ENCODE measurements at places on chromosomes 6 and 20. TPM values are rescaled to one million over a fixed set of nuclear protein-coding genes. Genes with fewer than 3 reads are reported as not detected.
A peak's percentile ranks its signal among the peaks of the same experiment; 100 is the strongest.

DNA sequence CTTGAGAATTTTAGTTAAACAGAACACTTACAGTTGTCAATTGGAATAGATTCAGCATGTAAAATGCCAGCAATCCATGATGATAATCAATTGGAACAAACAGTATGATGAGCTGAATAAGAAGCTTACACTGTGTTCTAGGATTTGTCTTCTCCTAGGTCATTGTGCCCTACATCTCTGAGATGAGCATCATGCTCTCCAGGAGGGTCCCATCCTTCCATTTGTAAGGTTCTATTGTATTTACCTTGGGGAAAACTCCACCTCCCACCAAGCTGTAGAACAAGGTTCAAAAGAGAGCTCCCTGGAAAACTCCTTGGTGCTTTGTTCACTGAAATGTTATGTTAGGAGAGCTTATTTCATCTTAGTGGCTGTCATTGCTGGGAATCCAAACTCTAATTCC, 60.8 kb downstream of the OR2B2 start:
- no peak overlapping the region for H3K4me3 ChIP-seq
- H3K27ac ChIP-seq, result no peak overlapping the region
- H3K27me3 ChIP-seq, result no peaks in the 10 kb centered on the region
- DNase-seq, result no peak
- H3K4me1 ChIP-seq, result no peaks in the 10 kb centered on the region
- no peaks in the 10 kb centered on the region for H3K36me3 ChIP-seq

GRCh38 chr6:159440911-159441703, 251.9 kb downstream of the SOD2 start:
- peaks cover 4% of the 10 kb centered on the region for H3K27me3 ChIP-seq
- H3K27ac ChIP-seq, result no peak overlapping the region
- no peak overlapping the region for H3K4me3 ChIP-seq
- no peak for DNase-seq
- H3K4me1 ChIP-seq, result no peaks in the 10 kb centered on the region
- no peaks in the 10 kb centered on the region for H3K36me3 ChIP-seq

GRCh38 chr6:119446115-119446554, 96.6 kb upstream of the MAN1A1 start:
- no peak for DNase-seq
- H3K36me3 ChIP-seq, result no peaks in the 10 kb centered on the region
- no peak overlapping the region for H3K27ac ChIP-seq
- H3K4me3 ChIP-seq, result no peak overlapping the region
- H3K4me1 ChIP-seq, result peaks cover 11% of the 10 kb centered on the region
- no peaks in the 10 kb centered on the region for H3K27me3 ChIP-seq

DNA sequence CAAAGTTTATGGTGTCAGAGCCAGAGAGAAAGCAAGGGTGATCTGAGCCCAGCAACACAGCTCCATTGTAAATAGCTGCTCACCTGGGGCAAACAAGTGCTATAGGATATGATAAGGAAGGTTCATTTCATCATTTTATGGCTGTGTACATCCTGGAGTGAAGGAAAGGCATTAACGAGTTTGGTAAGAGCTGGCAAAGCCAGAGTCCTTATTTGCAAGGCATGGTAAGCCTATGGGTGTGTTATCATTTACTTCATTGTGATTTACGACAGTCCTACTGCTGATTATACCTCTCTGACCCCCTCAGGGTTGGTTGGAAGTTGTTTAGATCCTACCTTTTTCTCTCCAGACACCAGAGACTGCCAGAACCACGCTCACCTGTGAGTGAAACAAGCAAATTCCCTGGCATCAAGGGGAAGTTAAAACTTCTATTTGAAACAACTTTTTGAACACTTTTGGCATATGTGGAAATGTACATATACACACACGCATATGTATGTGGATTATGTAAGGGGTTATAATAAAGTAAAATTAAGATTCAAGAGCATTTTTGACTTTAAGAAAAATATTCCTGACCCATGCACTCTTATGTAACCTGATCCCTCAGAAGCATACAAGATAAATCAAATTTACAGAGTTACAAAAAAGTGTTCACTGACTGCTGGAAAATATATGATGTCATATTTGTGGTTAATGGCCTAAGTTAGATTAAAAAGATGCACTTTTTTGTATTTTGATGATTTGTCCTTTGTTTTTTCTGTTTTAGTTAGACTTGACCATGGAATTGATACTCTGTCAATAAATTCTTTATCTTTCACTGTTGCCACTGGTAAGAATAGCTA, 40.4 kb upstream of the EDN1 start:
- no peaks in the 10 kb centered on the region for H3K27me3 ChIP-seq
- H3K36me3 ChIP-seq, result no peaks in the 10 kb centered on the region
- H3K4me1 ChIP-seq, result peaks cover 19% of the 10 kb centered on the region
- no peak overlapping the region for H3K4me3 ChIP-seq

GRCh38 chr6:170292407-170293158, 1.7 kb upstream of the DLL1 start:
- H3K36me3 ChIP-seq, result peaks cover 2% of the 10 kb centered on the region
- H3K4me3 ChIP-seq, result no peak overlapping the region
- H3K27me3 ChIP-seq, result no peaks in the 10 kb centered on the region

TLDC2 gene
- 0.22 TPM for polyA plus RNA-seq

HCK gene
- not detected for polyA plus RNA-seq

NRN1 gene
- polyA plus RNA-seq, result 5.7 TPM

GPLD1 gene
- polyA plus RNA-seq, result 0.01 TPM

DNA sequence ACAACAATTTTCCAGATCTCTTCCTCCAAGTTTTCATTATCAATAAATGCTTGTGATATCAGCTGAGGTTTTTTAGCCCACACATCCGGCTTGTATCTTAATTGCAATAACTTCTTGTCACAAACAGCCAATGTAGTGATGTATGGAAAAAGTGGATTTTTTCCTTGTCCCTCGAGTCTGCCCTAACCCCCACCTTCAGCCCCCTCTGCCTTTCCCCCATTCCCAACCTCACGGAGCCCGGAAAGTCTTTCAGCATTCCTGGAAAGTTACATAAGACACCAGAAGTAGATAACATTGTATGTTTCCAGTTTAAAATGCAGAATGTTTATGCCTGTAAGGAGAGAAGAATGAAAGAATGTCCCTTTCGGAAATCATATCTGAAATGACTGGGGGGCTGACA, 179.2 kb upstream of the PHACTR1 start:
- H3K27ac ChIP-seq, result no peak overlapping the region
- H3K27me3 ChIP-seq, result no peaks in the 10 kb centered on the region
- no peaks in the 10 kb centered on the region for H3K36me3 ChIP-seq
- DNase-seq, result no peak
- no peaks in the 10 kb centered on the region for H3K4me1 ChIP-seq

TSPO2 gene
- polyA plus RNA-seq, result not detected

- peak overlapping the region; percentile 91 for H3K27ac ChIP-seq
- H3K4me3 ChIP-seq, result no peak overlapping the region
- no peaks in the 10 kb centered on the region for H3K27me3 ChIP-seq
- no peak for DNase-seq
Measured at GRCh38 chr20:57697543-57697942, 12.3 kb downstream of the PMEPA1 start.

FKBP1A gene
- polyA plus RNA-seq, result 1,168 TPM

- no peak overlapping the region for H3K4me3 ChIP-seq
- DNase-seq, result no peak
- no peak overlapping the region for H3K27ac ChIP-seq
- no peaks in the 10 kb centered on the region for H3K27me3 ChIP-seq
Measured at GRCh38 chr6:138724015-138724414, 49.6 kb upstream of the CCDC28A start.

DNA sequence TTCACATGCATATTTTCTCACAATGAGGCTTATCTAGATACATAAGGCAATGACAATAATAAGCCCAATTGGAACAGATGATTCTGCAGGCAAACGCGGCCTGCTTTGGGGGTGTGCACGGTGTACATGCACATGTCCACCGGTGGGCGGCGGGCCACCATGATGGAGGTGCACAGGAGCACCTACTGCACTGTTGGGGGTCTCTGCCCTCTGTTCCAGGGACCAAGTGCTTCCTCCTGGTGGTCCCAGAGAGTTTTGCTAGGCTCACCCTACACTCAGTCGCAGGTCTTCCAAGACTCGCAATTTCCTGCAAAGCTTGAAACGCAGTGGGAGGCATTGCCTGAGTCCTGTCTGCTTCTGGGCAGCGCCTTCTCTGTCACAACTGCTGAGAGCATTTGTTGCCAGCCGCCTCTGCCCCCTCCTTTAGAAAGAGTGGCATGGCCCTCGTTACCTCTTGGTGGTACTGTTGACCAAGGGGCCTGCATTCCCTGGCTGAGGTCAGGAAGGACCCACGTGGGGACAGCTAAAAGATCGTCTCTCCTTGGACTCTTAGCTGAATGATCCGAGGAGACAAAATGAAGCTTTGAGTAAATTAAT, 135.3 kb downstream of the ERMARD start:
- no peak overlapping the region for H3K27ac ChIP-seq
- H3K4me3 ChIP-seq, result no peak overlapping the region
- DNase-seq, result no peak
- H3K4me1 ChIP-seq, result peaks cover 11% of the 10 kb centered on the region

FGD2 gene
- polyA plus RNA-seq, result 0.13 TPM

- DNase-seq, result no peak
- no peaks in the 10 kb centered on the region for H3K27me3 ChIP-seq
- no peak overlapping the region for H3K4me3 ChIP-seq
- no peak overlapping the region for H3K27ac ChIP-seq
- no peaks in the 10 kb centered on the region for H3K36me3 ChIP-seq
Measured at GRCh38 chr20:56430461-56430860, 18.4 kb downstream of the CASS4 start.

GRCh38 chr20:12354725-12355124, 437.0 kb downstream of the BTBD3 start:
- H3K27me3 ChIP-seq, result no peaks in the 10 kb centered on the region
- no peaks in the 10 kb centered on the region for H3K4me1 ChIP-seq
- H3K36me3 ChIP-seq, result no peaks in the 10 kb centered on the region
- no peak overlapping the region for H3K27ac ChIP-seq

C6orf132 gene
- 8.1 TPM for polyA plus RNA-seq

GRCh38 chr20:2866236-2866635, 7.0 kb upstream of the PTPRA start:
- DNase-seq, result no peak
- H3K27me3 ChIP-seq, result no peaks in the 10 kb centered on the region
- no peak overlapping the region for H3K4me3 ChIP-seq
- peaks cover 9% of the 10 kb centered on the region for H3K36me3 ChIP-seq
- H3K27ac ChIP-seq, result no peak overlapping the region

DNA sequence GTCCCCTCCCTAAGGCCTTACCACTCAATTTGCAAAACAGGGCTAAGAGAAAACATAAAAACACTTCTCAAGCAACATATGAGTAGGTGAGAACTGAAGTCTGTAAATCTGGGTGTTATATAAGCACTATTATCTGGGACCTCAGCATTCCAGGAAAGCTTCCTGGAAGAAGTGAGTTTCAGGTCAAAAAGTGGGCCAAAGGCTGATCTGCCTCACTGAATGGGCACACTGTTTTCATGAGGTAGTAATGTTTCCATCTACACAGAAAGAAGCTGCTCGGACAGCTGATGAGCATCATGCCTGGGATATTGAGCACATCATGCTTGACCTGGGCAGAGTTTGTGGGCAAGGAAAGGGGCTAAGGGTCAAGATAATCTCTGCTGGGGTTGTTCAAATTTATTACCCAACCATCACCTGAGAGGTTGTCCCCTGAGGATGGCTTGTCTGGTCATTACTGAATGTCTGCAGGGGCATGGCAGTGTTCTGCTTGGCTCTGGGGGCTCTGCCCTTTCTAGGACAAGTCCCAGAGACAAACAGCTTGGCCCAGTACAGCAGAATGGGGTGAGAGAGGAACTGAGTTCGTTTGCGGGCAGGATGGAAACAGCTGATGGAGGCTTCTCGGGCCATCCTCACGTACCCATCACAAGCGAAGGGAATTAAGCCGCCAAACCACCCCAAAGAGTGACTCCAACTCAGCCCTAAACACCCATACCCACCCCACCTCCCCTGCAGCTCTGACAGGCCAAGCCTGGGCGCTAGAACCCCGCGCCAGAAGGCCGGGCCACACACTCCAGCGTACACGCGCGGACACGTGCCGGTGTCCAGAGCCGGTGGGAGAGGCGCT, 1.2 kb upstream of the SYNJ2 start:
- H3K27me3 ChIP-seq, result no peaks in the 10 kb centered on the region
- H3K4me3 ChIP-seq, result peak overlapping the region; percentile 81
- no peaks in the 10 kb centered on the region for H3K36me3 ChIP-seq
- no peak overlapping the region for H3K27ac ChIP-seq

NOTCH4 gene
- 0.11 TPM for polyA plus RNA-seq

KIF13A gene
- polyA plus RNA-seq, result 96.2 TPM

FAM184A gene
- 0.14 TPM for polyA plus RNA-seq

DNA sequence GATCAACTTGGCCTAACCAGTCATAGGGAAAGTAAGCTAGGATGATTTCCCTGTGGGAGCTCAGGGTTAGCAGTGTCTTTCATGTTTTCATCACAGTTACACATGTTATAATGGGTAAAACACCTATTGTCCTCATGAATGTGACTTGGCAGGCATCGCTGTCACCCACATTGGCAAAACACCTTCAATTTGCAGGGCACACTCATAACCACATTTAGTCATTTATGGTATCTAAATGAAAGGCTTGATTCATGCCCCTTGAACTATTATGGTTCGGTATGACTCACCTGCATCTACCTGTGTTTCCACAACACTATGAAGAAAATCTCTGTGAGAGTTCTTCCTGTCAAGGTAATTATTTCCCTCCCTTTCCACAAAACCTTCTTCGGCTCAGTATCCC, 49.2 kb downstream of the FRK start:
- no peak overlapping the region for H3K4me3 ChIP-seq
- DNase-seq, result no peak
- peaks cover 37% of the 10 kb centered on the region for H3K4me1 ChIP-seq
- H3K27ac ChIP-seq, result peak overlapping the region; percentile 48
- no peaks in the 10 kb centered on the region for H3K36me3 ChIP-seq

EPHA7 gene
- not detected for polyA plus RNA-seq

DNA sequence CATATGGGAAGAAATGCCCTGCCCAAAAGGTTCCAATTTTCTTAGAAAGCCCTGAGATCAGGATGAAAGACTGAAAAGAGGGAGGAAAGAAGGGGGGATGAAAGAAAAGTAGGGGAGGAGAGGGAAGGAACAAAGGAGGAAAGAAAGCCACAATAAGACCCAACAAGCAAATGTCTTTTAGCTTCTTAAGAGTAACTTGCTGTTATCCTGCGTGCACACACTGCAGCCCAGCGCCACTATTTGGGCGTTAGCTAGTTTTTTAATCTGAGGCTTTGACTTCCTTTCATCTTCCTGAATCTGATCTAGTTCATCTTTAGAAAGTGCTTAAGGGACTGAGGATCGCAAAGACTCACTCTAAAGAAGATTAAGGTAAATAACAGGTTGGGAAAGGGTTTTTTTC, 77.4 kb upstream of the HDDC2 start:
- no peaks in the 10 kb centered on the region for H3K4me1 ChIP-seq
- H3K36me3 ChIP-seq, result no peaks in the 10 kb centered on the region
- no peak overlapping the region for H3K27ac ChIP-seq
- H3K27me3 ChIP-seq, result no peaks in the 10 kb centered on the region
- no peak for DNase-seq

- H3K4me1 ChIP-seq, result no peaks in the 10 kb centered on the region
- DNase-seq, result no peak
- no peaks in the 10 kb centered on the region for H3K27me3 ChIP-seq
Measured at GRCh38 chr20:1616858-1617434, 2.9 kb downstream of the SIRPB1 start.

DNA sequence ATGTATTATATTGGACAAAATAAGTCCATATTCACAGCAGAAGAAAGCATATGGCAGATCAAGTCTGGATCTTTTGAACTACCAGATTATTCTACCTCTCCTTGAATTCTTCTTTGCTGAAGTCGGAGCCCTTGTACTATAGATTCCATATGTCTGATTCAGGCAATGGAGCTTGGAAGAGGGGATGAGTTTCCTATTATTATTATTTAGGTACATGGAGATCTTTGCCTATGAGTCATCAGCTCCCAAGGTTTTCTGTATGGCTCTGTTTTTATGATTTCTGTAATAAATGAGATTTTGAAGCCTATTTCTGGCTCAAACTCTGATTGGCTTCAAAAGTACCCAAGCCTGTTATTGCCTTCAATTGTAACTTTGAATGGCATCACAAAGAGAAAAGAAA, 72.0 kb downstream of the OPRM1 start:
- peaks cover 32% of the 10 kb centered on the region for H3K4me1 ChIP-seq
- H3K27me3 ChIP-seq, result no peaks in the 10 kb centered on the region
- no peak overlapping the region for H3K27ac ChIP-seq

PXDC1 gene
- polyA plus RNA-seq, result 17.1 TPM

Measured in keratinocyte (primary cell).